ENCODE measurements at places on chromosomes 2 and 18.

GRCh38 chr2:48116497-48116896 is 210.2 kb upstream of the FBXO11 start:
- DNase-seq, result no peak

GRCh38 chr2:160512491-160512890 is 18.9 kb upstream of the RBMS1 start:
- no peak for DNase-seq

GRCh38 chr2:239151201-239152131 is 249.4 kb downstream of the HDAC4 start:
- DNase-seq, result no peak

- no peak for DNase-seq
Observed at GRCh38 chr2:55357927-55358326, 61.7 kb downstream of the CCDC88A start.

DNA sequence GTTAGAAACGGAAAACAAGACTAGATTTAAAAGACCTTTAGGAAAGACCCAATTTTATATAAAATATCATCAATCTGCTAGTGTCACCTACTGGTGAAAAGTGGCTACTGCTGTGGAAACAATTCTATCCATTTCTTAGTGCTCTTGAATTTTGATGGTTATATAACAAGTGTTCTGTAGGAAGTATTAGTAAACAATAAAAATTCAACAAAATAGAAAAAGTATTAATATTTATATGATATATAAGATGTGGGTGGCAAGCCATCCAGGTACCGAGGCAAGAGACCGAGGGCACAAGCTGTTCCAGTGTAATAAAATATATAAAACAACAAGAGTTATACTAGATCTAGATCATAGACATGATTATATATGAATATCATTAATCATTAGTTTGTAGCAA is 6.2 kb upstream of the TMEM87B start:
- DNase-seq, result no peak

GRCh38 chr2:71538241-71538640 is 84.9 kb downstream of the DYSF start:
- DNase-seq, result no peak

GRCh38 chr2:219250049-219250781 is 2.8 kb upstream of the TUBA4B start:
- DNase-seq, result no peak

- DNase-seq, result no peak
Observed at GRCh38 chr2:95305380-95306061, 8.4 kb downstream of the KCNIP3 start.

GRCh38 chr2:29703336-29703735 is 218.1 kb downstream of the ALK start:
- no peak for DNase-seq

GRCh38 chr2:202178346-202178958 is 59.9 kb downstream of the SUMO1 start:
- DNase-seq, result no peak

DNA sequence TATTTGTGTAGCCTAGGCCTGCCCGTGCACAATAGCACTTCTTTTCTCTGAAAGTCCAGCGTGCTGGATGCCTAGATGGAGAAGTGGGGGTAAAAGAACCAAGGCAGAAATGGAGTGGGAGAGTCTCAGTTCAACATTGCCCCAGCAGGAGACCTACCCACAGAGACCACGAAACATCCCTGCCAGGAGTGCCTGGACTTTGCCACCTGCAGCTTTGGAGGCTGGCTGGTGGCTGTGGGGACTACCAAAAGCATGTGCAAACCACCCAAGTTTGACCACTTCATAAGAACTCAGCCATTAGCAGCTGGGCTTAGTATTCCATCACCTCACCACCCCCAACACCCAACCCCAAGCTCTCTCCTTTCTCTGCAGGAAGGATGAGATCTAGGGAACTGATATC is 416.9 kb upstream of the ID2 start:
- DNase-seq, result no peak

DNA sequence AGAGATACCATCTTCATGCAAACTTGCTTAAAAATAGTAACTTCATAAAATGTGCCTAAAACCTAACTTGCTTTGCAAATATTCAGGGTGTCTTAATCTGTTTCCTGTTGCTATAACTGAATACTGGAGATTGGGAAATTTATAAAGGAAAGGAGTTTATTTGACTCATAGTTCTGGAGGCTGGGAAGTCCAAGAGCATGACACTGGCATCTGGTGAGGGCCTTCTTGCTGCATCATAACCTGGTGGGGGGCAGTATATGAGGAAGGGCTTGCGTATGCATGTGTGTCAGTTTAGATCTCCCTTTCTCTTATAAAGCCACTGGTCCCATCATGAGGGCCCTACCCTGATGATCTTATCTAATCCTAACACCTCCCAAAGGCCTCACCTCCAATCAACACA is 166.5 kb downstream of the LPIN1 start:
- no peak for DNase-seq

GRCh38 chr2:181395851-181396250 is 61.3 kb upstream of the ITGA4 start:
- DNase-seq, result no peak

DNA sequence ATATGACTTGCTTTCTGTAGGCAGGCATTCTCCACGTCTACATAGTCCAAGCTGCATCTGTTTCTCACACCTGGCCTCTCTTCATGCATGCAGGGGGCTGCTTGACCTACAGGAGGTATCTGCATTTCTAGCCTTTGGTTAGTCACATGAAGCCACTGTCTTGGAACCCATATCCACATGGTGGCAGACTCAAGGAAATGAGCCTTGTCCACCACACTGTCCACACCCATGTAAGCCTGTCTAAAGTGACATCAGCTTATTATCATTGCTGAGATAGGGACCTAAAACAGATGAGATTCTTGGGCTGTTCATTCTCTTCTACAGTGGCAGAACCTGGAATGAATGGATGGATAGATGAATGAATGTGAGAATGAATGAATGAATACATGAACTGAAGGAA is 160.4 kb downstream of the DOCK10 start:
- no peak for DNase-seq

GRCh38 chr2:107569496-107569895 is 257.2 kb upstream of the RGPD4 start:
- DNase-seq, result no peak

DNA sequence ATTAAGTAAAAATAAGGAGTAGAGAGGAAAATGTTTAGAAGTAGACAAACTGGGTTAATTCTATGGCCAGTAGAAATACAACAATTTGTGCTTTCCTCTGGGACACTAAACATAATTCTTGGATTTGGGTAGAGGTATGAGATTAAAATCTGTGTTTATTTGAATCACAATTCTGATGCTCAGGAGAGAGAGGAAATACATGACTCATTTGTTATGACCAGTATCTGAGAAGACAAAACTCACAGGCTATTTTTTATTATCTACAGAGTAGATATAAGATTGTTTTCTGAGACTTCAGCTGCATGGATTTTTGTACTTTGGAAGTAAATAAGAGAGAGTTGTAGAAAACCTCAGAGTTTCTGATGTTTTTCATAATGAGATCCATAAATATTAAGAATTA is 315.7 kb upstream of the CWC22 start:
- no peak for DNase-seq

DNA sequence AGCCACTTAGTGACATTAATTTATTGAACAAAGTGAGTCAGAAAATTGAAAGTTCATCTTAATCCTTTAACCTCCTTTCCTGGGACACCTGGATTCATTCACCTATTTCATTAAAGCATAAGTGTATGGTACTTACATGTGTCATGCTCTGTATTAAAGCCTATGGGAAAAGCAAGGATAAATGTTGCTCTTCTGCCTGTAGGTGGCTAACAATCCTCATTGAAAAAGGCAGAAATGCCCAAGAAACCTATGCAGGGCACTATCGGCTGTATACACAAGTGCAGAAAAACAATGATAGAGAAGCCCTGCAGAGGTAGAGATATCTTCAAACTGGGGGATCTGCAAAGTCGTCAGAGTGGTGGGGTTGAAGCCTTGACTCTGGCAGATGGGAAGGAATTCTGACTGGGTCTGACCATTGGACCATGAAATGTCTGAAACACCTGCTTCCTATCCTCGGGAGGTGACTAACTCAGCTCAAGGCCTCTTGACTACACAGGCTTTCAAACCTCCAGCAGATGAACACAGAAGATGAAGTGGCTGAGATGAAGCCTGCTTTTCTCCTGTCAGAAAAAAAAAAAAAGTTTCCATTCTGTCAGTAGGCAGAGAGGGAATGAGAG is 83.1 kb downstream of the DCC start:
- no peak for DNase-seq

DNA sequence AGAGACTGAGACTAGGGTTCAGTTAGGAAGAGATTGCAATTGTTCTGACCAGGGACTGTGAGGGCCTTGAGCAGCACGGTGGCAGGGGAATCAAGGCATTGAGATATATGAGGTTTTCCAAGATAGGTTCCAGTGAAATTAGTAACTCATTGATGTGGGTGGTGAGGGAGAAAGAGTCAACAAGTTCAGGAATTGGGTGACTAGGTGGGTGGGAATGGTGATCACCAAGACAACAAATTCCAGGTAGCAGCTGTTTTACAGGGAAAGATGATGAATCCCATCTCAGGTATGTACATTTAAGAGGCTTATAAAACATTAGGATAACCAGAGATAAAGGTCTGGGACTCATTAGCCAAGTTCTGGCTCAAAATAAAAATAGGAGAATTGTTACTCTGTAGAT is 251.5 kb upstream of the MGAT5 start:
- DNase-seq, result no peak

DNA sequence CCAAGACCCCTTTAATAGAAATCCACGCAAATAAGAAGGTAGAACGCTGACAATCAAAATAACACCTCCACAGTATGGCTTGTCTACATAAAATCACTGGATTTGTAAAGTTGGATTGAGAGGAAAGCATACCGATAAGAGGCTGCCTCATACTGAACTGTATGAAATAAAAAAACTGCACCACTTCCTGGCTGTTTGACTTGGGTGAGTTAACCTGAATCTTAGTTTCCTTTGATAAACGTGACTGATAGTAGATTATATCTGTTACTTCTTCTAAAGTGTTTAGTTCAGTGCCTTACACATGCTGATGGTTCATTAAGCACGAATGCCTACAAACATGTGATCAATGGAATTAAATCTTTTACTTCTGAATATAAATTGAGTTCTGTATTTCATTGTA is 140.4 kb upstream of the RNF152 start:
- DNase-seq, result no peak

GRCh38 chr2:39696101-39696553 is 30.4 kb downstream of the TMEM178A start:
- no peak for DNase-seq

GRCh38 chr18:10860928-10861327 is 288.4 kb downstream of the PIEZO2 start:
- no peak for DNase-seq

DNA sequence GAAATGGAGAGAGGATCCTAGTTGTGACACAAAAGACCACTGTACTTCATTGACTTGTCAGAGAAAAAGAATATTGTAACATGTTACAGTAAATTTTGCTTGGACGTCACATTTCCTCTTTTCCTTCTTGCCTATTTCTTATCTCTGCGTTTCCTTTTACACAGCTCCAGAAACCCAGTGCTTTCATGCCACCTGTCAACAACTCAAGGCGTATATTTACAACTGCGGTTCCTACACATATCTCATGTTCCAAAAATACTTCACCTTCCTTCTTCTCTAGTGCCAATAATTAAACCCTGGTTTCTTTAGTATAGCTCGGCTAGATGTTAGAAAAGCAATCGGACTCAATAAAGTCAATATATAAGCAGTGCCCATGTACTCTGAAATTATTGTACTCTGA is 911.5 kb upstream of the FSHR start:
- DNase-seq, result no peak

GRCh38 chr2:174664084-174664759 is 66.6 kb upstream of the WIPF1 start:
- no peak for DNase-seq

GRCh38 chr18:36714476-36714875 is 114.3 kb downstream of the TPGS2 start:
- no peak for DNase-seq

Data from cortex of kidney (tissue), 1 donor.